GM13977 (cell line): ENCODE measurements at places on chromosomes 11 and 22.

DNA sequence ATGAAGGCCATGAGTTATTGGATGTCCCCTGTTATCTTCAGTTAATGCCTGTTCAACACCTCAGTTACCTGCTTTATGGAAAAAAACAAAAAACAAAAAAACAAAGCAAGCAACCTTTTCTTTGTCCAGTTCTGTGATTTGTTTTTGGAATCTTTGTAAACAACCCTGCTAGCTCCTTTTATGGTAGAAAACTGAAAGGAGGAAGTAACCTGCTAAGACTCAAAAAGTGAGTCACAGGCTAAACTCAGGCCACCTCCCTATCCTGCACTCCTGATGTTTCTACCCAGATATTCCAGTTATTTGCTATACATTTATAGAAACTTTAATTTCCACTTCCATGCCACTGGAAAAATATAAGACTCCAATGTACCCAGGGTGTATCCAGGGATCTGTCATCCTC is 20.6 kb upstream of the TLCD5 start:
- DNase-seq: peak; percentile 21

- DNase-seq: no peak
Measured at GRCh38 chr11:122440811-122441665, 214.5 kb upstream of the UBASH3B start.

DNA sequence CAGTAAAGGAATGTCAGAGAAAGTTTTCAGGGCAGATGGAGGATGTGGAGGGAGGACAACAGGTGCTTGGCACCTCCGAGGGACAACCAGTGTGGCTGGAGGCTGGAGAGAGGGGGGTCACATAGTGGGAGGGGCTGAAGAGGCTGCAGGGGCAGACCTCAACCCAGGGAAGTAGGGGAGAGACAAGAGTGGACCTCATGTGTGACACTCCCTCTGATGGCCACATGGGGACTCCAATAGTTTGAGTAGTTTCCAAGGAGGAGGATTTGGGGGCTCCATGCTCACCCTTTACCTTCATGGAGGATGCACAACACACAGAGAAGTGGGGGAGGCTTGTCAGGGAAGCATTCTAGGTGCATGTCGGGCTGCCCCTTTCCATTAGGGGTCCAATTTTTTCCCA is 35.1 kb upstream of the ASPHD2 start:
- DNase-seq: no peak

DNA sequence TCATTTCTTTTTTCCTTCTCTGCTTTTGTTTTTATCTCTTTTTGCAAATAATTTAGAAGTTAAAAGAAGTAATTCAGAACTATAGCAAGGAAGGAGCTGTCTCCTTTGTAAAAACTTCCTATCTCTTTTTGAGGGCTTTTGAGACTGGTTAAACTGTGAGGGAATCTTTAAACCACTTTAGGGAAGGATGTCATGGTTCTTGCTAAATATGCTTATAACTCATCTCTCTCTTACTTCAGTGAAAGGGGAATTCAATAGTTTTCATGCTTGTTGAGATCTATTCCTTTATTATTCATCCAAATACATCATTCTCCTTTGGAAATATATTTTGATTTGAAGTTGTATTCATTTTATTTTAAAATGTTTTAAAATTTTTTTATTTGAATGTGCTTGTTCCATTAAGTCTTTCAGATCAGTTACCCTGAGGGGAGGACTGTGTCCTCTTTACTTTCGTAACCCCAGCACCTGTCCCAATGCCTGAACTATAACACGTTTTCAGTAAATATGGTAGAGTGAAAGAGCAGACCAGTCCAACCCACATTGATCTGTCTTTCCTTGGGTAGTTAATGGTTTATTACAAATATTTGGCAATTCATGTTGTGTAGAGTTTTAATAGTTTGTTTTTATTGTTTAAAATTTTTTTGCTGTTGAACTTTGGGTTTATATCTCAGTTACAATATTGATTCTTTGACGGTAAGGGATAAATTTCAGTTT is 27.5 kb downstream of the AMOTL1 start:
- DNase-seq: no peak

DNA sequence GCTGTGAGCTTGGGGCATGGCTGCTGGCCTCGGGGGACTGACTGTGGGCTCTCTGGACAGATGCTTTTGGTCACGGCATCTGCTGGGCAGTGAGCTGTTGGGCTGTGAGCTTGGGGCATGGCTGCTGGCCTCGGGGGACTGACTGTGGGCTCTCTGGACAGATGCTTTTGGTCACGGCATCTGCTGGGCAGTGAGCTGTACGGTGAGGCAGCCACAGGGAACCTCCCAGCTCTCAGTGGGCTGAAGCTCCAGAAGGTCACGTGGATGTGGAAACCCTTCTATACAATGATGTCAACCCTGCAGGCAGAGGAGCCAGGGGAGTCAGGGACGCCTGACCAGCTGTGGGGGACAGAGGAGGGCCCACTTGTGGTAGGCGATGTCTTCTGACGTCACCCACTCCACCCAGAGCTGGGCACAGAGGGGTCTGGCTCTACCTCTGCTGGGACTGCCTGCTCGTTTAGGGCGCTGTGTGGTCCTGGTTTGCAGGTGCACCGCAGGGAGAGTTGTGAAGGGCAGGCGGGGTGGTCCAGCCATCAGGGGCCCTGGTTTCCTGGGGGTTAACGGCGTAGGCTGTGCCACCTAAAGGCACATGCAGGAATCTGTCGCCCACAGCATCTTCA is 1331.3 kb downstream of the BRD1 start:
- DNase-seq: no peak

GRCh38 chr22:20677684-20678242 is 96.2 kb upstream of the SERPIND1 start:
- DNase-seq: no peak

DNA sequence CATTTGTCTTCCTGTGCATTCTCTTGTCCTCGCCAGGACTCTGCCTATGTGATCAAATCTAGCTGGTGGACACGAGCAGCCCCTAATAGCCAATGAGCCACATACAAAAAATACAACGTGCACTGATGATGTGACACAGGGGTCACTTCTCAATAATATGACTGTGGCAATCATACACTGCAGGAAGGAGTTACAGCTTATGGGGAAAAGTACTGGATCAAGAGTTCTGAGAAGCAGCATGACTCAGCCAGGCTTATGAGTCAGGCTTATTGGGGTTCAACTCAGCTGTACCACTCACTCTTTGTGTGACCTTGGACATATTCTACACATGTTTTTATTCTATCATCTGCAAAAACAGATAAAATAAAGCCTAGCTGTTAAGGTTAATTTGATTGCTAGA is 889.4 kb upstream of the TENM4 start:
- DNase-seq: no peak

DNA sequence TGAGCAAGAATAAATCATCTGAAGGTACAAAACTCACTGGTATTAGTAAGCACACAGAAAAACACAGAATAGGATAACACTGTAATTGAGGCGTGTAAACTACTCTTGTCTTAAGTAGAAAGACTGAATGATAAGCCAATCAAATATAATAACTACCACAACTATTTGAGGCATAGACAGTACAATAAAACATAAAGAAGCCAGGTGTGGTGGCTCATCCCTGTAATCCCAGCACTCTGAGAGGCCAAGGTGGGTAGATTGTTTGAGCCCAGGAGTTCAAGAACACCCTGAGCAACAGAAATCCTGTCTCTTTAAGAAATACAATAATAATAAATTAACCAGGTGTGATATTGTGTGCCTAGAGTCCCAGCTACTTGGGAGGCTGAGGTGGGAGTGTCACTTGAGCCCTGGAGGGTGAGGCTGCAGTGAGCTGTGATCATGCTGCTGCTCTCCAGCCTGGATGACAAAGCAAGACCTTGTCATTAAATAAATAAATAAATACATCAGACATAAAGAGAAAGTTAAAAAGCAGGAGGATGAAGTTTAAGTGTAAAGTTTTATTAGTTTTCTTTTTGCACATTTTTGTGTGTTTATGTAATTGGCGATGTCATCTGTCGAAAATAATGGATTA is 390.6 kb downstream of the DYNC2H1 start:
- DNase-seq: no peak
